ENCODE measurements at places on chromosomes 11 and 22.

- peak; percentile 88 for DNase-seq
Observed at GRCh38 chr22:40024201-40025061, 29.7 kb downstream of the FAM83F start.

DNA sequence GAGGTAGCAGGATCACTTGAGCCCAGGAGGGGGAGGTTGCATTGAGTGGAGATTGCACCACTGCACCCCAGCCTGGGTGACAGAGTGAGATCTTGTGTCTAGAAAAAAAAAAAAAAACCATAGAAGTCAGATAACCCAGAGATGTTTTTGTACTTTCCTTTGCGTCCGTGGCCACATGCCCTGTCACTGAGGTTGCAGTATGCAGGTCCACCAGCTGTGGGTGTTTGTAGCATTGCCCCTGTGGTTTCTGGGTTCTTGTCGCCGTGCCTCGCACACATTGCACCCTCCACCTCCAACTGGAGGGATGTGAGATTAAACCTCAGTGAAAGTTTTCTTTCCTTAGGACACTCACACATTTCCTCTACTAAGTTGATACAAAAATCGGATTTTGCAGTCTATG lies 70.3 kb downstream of the TNRC6B start:
- DNase-seq = no peak

GRCh38 chr11:43927070-43927469 lies 15.4 kb upstream of the C11orf96 start:
- DNase-seq = no peak

DNA sequence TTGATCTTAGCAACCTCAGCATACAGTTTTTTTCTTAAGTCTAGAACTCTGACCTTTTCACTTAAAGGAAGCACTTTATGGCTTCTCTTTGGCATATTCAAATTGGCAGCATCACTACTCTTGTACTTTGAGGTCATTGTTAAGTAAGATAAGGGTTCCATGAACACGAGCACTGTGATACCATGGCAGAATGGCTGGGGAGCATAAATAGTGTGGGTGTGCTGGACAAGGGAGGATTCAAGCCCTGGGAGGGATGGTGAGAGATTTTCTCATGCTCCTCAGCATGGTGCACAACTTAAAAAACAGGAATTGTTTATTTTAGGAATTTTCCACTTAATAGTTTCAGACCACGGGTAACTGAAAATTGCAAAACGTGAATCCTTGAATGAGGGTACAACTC lies 111.4 kb downstream of the ATXN10 start:
- no peak for DNase-seq

DNA sequence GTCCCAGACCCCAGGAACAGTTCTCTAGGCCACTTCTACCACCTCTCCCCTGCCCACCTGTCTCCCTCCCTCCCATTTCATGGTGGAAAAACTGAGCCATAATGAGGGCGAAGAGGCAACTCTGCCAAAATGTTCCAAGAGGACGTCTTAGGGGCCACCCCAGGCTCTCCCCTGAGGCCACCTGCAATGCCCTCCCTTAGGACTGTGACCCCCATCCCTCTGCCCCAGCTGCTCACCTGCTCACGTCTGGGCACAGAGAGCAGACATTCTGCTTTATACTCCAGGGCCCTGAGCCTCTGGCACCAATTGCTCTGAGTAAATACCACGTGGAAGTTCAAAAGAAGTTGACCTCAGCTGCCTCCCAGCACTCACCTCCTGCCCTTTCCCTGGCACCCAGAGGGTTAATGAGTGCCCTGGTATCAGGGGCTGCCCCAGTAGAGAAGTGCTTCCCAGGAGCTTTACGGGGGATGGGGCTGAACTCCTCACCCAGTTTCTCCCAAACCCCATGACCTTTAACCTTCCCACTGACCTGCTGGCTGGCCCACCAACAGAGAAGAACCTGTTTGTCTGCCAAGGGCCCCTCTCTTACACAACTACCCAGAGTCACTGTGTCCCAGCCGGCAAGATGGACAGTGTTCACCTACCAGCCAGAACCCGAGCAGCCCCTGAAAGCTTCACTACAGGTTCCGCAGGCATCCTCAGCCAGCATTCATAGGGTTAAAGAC lies 627 bp upstream of the APOA5 start:
- no peak for DNase-seq

DNA sequence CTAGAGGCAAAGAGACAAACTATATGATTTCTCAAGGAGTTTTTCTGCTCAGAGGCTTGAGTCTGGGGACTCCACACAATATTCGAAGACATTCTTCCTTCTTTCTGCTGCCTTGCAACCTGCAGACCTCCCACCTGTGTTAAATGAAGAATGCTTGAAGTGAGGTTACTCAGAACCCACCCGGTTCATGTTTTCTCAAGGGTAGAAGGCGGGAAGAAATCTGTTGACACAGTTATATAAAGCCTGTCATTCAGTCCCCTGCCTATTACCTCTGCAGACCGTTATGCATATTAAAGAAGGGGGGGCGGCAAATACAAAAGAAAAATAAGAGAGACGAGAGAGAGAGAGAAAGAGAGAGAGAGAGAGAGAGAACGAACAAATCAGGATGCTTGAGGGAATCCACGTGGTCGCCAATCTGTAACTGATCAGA lies 2.2 kb upstream of the KMT2A start:
- no peak for DNase-seq

GRCh38 chr22:42912059-42912458 lies 55.0 kb upstream of the ARFGAP3 start:
- no peak for DNase-seq

GRCh38 chr11:131670876-131671275 lies 300.5 kb downstream of the NTM start:
- DNase-seq = no peak

GRCh38 chr11:5631969-5632635 lies 7.3 kb downstream of the TRIM34 start:
- DNase-seq = no peak

DNA sequence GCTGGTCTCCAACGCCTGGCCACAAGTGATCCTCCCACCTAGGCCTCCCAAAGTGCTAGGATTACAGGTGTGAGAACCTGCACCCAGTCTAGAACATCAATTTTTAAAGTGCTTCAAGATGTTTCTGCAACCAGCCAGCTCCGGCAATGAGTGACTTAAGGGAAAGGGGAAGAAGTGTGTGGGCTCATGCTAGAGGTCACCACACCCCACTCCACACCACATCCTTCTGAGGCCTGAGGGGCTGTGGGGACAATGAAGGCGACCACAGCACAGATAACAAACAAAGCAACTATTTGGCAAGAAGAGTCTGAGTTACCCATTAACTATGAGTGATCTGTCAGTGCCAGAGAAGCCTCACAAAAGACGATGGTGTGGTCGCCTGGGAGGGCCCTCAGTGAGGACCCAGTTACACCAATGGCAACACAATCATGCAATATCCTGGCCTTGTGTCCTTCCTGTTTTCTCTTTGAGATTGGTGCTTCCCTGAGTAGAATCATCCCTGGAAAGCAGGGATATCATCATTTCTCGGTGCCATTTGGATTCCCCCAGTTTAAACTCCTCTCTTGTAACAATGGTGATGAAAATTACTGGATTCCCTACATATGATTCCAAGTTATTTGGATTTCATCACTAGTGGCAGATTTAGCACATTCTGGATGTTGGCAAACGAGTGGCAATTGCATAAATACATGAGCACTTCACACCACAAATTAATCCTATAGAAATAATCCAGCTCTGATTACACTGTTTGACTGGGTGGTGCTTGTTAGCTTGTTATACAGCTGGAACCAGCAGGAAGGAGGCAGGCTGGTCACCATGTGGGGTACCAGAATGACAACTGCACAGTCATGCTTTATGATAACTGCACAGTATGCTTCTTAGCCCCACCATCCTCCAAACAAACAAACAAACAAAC lies 18.4 kb downstream of the ABTB2 start:
- no peak for DNase-seq

DNA sequence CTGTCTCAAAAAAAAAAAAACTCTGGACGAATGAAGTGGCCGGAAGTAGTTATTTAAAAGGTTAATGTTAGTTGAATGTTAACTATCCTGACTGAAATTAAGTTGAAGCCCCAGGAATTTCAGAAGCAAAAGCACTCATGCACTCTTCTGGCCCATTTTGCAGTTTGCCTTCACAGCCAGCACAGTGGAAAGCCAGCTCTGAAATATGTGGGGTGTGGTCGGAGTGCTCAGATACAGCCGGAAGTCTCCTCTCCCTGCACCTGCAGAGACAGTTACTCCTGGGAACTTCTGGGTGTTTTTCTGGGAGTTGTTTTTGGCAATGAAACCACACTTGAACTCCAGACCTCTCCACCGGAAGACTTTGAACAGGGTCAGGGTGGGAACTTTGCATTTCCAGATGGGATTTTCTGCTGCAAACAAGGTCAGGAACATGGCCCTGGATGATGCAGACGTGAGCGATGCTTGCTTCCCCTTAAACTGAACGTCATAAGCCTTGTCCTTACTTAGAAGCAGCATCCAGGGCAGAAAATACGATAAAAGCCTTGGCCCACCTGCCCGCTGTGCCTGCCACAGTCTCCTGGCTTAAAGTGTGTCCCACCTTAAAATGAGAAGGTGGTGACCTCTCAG lies 21.5 kb upstream of the CABP2 start:
- DNase-seq = no peak

- peak; percentile 48 for DNase-seq
Observed at GRCh38 chr11:35237860-35238715, 99.1 kb downstream of the CD44 start.

GRCh38 chr11:748007-748359 lies 719 bp downstream of the TALDO1 start:
- peak; percentile 51 for DNase-seq

DNA sequence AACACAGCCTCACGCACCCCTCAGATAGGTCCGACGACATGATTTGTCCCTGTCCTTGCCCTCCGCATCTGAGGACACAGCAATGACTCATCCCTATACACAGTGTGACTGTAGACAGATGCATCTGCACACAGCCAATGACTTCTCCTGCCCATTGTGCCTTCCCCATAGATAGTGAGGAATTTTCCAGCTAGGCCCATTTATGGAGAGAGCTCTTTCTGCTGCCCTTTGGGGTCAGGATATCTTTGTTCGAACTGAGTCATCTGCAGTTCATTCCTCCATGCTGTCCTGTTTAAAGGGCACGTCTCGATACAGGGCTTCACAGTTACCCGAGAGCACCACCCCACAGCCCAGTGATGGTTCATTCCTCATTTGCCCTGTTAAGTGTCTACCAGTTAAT lies 96.7 kb downstream of the LARGE1 start:
- no peak for DNase-seq

GRCh38 chr11:33663121-33663520 lies 37.5 kb downstream of the C11orf91 start:
- no peak for DNase-seq

- no peak for DNase-seq
Observed at GRCh38 chr22:46929710-46930204, 167.3 kb downstream of the TBC1D22A start.

- peak; percentile 90 for DNase-seq
Observed at GRCh38 chr11:44936525-44936924, 14.2 kb downstream of the TP53I11 start.

- no peak for DNase-seq
Observed at GRCh38 chr22:31707519-31707918, 42.4 kb downstream of the PRR14L start.

DNA sequence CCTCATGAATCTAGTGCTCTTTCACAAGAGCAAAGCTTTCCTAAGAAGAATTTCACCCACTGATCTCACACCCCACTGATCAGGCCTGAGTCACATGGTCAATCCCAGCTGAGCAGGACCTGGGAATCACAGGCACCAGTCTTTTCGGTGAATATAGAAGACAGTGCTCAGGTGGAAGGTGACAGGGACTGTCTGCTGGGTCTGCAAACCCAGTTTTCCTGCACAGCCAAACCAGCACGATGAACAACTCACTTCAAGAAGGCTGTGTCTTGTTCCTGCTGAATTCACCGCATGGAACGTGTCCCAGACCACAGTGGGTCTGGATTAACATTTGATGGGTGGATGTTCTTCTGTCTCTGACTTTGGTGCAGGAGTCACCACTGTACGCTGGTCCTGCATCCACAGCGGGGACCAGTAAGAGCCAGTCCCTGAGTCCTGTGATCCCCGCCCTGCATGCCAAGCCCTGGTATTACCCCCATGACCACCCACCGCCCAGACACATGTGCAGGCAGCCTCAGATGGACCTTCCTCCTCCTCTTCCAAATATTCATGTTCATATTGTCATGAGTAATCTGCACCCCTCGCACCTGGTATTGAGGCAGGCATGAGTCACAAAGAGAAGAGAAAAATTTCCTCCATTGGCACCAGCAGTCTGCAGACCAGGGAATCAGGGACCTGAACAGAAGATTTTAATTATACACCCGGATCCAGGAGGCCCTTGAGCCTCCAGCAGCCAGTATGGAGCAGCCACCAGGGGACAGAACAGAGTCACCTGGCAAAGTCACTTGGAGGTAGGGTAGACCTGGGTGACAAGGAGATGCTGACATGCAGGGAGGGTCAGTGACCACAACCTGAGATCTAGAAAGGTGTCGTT lies 8.6 kb upstream of the IGLL5 start:
- DNase-seq = no peak

DNA sequence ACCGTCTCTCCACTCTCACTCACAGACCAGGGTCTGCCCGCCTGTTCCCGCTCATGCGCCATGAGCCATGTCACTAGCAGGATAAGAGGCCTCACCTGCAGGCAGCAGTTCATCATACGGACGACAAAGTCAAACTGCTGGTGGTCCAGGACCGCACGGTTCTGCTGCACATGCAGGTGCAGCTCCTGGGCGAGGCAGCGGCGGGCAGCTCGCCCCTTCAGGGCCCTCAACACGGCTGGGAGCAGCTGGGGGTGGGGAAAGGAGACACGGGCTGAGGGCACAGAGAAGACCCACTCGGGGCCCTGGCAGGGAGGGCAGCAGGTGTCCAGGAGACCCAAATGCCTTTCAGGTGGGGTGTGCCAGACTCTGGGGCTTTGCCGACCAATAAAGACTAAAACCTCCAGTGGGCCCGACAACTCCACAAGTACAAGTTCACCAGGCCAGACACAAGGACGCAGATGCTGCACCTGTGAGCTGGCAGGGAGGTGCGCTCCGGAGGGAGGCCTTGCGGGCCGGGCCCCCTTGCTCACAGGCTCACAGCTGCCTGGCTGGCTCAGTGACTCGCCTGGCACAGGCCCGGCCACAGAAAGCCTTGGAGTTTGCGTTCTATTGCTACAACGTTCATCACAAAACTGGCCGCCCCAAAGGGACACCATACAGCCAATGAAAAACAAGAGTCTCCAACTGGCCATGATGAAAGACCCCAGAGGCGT lies 11.5 kb downstream of the SBF1 start:
- DNase-seq = no peak

- no peak for DNase-seq
Observed at GRCh38 chr11:45079075-45079444, 67.4 kb upstream of the PRDM11 start.
